ENCODE measurements at places on chromosomes 16 and 17.

GRCh38 chr17:17387017-17387497 is 83.9 kb downstream of the NT5M start:
- DNase-seq, result no peak

DNA sequence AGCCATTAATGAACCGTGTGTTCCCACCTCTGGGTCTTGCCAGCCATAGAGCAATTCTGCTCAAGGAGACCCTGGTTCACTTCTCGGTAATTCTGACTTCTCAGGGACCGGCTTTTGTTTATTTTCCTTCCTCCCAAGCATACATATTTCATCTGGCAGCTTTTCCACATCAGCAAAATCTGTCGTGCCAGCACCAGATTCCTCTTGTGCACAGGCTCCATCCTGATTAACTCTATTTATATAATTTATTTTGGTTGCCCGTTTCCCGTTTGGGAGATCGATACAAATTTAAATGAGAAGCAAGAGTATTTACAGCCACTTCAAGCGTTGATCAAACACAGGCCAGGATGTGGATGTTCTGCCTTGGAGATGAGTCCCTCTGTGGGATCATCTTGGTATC is 161.9 kb upstream of the XYLT1 start:
- no peak for DNase-seq

DNA sequence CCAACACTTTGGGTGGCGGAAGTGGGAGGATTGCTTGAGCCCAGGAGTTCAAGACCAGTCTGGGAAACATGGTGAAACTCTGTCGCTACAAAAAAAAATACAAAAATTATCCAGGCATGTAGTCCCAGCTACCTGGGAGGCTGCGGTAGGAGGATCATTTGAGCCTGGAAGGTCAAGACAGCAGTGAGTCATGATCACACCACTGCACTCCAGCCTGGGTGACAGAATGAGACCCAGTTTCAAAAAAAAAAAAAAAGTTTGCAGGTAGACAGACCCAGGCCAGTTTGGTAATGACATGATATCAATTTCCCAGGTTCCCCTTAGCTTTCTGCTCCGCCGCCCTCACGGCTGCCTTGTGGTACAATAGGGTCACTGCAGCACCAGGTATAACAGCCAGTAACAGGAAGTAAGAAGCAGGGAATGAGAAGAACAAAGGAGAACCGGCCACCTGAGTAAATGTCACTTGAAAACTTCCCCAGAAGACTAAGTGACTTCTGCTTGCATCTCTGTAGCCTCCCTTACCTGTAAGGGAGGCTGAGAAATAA is 201.2 kb upstream of the HSBP1 start:
- DNase-seq, result no peak

DNA sequence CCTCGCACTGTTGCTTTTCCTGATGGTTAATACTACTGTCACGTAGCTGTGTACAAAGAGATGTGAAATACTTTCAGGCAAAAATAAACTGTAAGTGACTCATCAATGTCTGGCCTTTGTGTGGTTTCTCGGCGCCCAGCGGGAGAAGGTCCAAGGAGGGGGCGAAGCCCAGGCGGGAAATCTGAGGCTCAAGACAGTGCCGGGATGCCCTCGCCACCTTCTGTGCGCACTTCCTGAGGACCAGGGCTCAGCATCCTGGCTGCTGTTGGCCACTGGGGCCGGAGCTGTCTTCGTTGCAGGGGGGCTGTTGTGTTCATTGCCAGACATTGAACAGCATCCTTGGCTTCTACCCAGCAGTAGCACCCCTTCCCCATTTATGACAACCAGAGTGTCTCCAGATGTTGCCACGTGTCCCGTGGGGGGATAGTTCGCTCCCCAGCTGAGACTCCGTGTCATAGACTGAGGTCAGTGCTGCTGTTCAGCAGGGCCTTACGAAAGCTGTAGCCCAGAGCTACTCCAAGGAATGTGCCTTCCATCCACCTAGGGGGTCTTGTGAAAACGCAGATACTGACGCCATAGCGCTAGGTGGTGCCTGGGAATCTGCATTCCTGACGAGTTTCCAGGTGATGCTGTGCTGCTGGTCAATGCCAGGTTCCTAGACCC is 67.3 kb upstream of the PLCG2 start:
- no peak for DNase-seq

DNA sequence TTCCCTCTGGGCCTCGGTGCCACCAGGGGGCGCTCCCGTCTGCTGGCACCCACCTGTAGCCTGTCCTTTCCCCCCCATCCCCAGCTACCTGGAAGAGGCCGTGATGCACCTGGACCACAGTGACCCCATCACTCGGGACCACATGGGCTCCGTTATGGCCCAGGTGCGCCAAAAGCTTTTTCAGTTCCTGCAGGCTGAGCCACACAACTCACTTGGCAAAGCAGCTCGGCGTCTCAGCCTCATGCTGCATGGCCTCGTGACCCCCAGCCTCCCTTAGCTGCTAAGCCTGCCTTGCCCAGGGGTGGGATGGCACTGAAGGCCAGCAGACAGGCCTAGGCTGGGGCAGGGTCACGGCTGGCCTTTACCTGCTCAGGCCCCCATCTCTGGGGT is 818 bp upstream of the NRN1L start:
- no peak for DNase-seq

DNA sequence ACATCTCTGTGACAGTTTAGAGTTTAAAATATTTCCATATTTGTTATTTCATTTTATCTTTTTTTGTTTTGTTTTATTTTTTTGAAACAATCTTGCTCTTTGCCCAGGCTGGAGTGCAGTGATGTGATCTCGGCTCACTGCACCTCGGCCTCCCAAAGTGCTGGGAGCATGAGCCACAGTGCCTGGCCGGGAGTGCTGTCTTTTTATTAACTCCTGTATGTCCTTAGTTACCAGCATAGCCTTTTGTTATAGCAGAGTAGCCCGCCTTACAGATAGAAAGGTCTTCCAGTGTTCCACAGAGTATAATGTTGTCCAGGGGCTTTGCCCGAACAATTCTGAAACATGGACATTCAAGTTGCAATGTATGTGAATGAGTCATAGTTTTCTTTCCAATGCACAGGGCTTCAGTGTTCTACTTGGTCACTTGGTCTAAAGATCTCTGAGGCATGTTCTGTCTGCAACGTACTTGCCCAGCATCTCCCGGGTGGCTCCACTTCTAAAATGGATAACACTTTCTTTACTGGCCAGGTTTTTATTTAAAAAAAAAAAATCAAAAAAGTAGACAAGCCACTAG is 125.6 kb downstream of the KCNJ18 start:
- DNase-seq, result no peak

DNA sequence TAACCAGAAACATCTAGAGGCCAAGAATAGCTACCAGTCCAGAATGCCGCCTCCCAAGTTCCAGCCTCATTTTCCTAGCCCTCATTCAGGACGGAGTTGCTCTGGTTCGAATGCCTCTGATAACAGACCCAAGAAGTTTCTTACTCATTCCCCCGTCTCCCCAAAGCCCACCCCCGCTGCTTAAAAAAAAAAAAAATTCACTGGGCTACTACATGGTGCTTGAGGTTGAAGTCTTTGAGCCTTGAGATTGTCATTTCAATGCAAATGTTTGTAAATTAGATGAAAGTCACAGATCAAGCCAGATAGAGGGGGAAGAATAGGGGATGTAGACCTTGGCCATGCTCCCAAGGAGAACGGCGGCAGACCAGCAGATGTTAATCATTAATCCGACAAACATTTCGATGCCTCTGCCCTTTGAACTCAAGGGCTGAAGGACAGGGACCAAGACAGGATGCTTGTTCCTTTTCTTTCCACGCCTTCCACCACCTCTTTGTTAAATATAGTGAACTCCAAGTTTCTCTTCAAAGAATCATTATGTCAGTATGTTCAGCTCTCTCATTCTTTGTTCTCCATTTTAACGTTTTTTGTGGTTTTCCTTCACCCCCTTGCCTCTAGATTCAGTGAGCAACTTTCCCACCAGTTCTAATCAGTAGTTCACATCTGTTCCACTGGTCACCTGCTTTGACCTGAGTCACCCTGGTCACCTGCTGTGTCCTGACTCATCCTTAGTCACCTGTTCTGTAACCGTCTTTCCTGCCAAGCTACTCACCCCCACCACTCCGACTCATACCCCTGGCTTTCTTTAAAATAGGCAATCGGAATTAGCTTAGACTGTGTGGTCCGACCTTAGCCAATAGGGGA is 190.3 kb downstream of the CPPED1 start:
- no peak for DNase-seq

DNA sequence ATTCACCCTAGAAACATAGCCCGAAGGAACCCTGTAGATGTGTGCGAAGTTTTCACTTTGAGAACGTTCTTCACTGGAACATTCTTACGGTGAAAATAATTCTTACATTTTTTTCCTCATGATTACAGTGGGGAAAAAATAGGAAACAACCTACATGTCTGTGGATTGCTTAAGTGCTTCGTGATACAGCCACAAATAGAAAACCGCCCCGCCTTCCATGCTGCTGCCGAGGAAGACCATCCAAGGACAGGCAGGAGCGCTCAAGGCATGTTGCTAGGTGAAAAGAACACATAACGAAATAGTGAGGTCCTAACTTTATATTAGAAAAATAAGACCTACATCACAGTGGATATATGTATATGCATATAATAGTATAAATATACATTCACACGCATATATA is 78.8 kb downstream of the BMERB1 start:
- no peak for DNase-seq
